ENCODE measurements at places on chromosomes 11 and 22. TPM values are rescaled to one million over a fixed set of nuclear protein-coding genes. Genes with fewer than 3 reads are reported as not detected.

Gene SERPING1
- total RNA-seq, result 50.2 TPM

Gene POTEH
- not detected for total RNA-seq

Gene NCAPH2
- total RNA-seq, result 70.3 TPM

Gene SAA4
- 0.50 TPM for total RNA-seq

DNA sequence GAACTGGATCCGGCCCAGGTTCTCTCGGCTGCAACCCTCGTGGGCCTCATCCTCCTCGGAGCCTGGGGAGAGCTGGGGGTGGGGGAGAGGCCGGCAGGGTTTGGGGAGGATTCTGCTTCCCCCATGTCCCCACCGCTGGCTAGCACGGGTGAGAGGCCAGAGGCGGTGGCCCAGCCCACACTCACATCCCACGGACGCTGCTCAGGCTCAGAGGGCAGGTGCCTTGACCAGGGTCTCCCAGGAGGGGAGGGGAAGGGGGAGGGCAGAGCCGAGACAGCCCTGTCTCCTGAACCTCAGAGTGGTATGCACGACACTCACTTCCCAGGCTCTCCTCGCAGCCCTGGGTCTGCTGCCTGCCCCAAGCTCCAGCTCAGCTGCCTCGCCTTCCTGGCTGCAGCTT lies 19.6 kb downstream of the LRRC10B start:
- no peak overlapping the region for H3K4me3 ChIP-seq
- H3K27me3 ChIP-seq, result no peaks in the 10 kb centered on the region
- DNase-seq, result no peak

DNA sequence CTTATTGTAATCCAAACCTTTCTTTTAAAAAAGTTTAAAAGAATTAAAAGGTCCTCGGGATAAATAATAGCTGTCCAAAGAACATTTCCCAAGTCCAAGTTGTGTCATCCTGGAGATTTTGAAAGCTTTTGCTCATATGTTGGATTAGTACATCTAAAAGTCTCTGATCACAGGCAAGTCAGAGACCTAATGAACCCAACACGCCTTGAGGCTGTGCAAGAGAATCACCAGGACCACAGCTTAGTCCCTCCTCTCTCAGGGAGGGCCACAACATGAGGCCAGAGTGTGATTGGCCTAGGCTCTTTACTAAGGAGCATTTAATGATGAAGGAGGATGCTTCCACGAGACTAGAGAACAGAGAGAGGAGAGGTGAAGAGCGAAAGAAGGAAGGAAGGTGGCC lies 98.7 kb upstream of the OR5AK2 start:
- no peak overlapping the region for H3K4me3 ChIP-seq
- no peaks in the 10 kb centered on the region for H3K36me3 ChIP-seq
- H3K27me3 ChIP-seq, result no peaks in the 10 kb centered on the region
- DNase-seq, result no peak
- no peak overlapping the region for H3K27ac ChIP-seq

- no peak overlapping the region for H3K4me3 ChIP-seq
- DNase-seq, result no peak
- peaks cover 70% of the 10 kb centered on the region for H3K36me3 ChIP-seq
- no peak overlapping the region for H3K27ac ChIP-seq
These were observed 4.3 kb upstream of the TSKU start for GRCh38 chr11:76778874-76779273.

- H3K27me3 ChIP-seq, result no peaks in the 10 kb centered on the region
- H3K4me1 ChIP-seq, result peaks cover 15% of the 10 kb centered on the region
- no peak overlapping the region for H3K27ac ChIP-seq
- H3K36me3 ChIP-seq, result no peaks in the 10 kb centered on the region
These were observed 47.7 kb downstream of the CWC15 start for GRCh38 chr11:94925422-94926270.

DNA sequence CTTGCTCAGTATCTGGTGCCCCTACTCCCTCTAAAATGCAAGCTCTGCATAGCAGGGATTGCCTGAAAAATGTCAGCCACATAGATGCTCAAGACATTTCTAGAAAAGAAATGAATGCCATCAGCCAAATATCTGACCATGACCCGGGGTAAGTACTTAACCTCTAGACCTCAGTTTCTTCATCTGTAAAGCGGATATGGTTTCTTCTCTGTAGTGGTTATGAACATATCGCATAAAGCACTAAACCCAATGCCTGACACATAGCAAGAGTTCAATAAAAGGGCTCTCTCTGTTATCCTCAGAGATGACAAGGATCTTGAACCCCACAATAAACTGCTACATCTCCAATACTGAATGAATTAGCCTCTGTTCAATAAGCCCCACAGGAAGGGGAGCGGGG lies 122.6 kb downstream of the ABTB2 start:
- peaks cover 39% of the 10 kb centered on the region for H3K4me1 ChIP-seq
- no peak for DNase-seq
- H3K27me3 ChIP-seq, result no peaks in the 10 kb centered on the region
- peak overlapping the region; percentile 46 for H3K27ac ChIP-seq
- H3K36me3 ChIP-seq, result no peaks in the 10 kb centered on the region

GRCh38 chr11:116279511-116279910 lies 493.3 kb downstream of the BUD13 start:
- no peak for DNase-seq
- no peak overlapping the region for H3K27ac ChIP-seq
- no peaks in the 10 kb centered on the region for H3K27me3 ChIP-seq
- no peaks in the 10 kb centered on the region for H3K36me3 ChIP-seq
- peaks cover 2% of the 10 kb centered on the region for H3K4me1 ChIP-seq
- no peak overlapping the region for H3K4me3 ChIP-seq

- H3K4me1 ChIP-seq, result peaks cover 10% of the 10 kb centered on the region
- DNase-seq, result no peak
- no peak overlapping the region for H3K27ac ChIP-seq
- H3K4me3 ChIP-seq, result no peak overlapping the region
- H3K36me3 ChIP-seq, result peaks cover 19% of the 10 kb centered on the region
These were observed 896.2 kb downstream of the BRD1 start for GRCh38 chr22:48931452-48931851.

DNA sequence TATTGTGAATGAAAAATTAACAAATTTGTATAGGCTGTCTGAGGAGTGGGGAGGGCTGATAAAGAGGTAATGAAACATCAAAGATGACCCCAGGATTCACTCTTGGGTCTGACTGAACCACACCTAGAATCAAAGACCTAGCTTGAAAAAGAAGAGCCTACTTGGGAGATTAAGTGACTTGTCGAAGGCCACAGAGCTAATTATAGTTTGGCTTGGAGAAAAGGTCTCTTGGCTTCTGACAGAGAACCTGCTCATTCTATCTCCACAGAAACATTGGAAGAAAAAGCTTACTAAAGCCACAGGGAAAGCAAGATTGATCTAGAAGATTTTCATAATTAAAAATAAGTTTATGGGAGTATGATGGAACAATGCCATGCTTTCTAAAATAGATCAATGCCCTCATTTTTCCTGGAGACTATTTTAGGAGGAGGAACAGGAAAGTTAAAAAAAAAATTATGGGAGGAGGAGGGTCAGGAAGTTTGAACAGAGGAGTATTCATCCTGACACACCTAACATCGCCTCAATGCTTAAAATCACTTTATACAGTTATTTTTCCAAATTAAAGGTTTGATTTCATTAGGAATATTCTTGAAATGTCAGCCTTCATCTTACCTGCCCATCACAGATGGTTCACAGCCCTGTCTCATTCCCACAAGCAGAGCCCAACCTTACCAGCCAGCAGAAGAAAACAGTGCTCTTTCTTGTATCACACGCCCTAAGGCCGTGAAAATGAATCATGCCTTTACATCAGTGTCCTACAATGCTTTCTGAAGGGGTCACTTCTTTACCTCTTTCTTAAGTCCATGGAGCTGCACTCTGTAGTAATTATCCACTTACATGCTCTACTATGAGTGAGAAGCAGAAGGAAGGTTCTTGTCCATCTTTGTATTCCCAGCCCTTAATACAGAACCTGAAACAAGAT lies 231.1 kb upstream of the MPPED2 start:
- no peaks in the 10 kb centered on the region for H3K36me3 ChIP-seq
- H3K27me3 ChIP-seq, result no peaks in the 10 kb centered on the region
- DNase-seq, result no peak
- no peaks in the 10 kb centered on the region for H3K4me1 ChIP-seq
- no peak overlapping the region for H3K27ac ChIP-seq

DNA sequence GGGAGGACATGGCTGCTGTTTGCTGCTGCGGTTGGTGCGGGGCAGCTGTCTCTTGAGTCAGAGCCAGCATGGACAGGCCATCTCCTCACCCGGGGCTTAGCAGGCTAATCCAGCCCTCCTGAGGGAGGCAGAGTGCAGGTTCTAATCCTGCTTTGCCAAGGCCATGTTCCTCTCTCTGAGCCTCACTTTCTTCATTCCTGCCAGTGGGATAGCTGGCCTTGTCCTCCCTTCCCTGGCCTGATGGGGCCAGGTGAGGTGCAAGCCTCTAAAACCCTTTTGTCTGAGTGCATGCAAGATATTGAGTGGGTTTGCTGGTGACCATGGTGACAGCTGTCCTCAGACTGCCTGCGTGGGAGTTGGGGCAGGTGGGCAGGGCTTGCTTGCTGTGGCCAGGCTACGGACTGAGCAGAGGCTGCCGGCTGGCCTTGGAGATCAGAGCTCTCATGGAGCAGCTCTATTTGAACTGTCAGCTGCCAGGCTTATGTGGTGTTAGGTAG lies 3.6 kb downstream of the USP35 start:
- no peak overlapping the region for H3K27ac ChIP-seq
- peaks cover 15% of the 10 kb centered on the region for H3K4me1 ChIP-seq
- no peak for DNase-seq
- H3K4me3 ChIP-seq, result no peak overlapping the region

DNA sequence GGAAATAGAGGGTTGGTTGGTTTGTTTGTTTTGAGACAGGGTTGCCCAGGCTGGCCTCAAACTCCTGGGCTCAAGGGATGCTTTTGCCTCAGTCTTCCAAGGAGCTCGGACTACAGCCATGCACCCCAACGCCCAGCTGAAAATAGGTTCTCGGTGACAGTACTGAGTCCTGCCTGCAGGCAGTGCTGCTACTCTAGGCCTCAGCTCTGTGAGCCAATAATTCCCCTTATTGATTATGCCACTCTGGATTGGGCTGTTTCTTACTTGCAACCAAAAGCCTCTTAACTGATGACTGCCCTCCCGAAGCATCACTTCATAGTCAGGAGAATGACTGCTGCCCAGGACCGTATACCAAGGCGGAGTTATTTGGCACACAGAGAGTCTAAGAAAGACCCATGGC lies 1.2 kb upstream of the C11orf16 start:
- no peaks in the 10 kb centered on the region for H3K27me3 ChIP-seq
- no peak overlapping the region for H3K4me3 ChIP-seq
- no peak overlapping the region for H3K27ac ChIP-seq
- H3K36me3 ChIP-seq, result no peaks in the 10 kb centered on the region
- DNase-seq, result no peak

DNA sequence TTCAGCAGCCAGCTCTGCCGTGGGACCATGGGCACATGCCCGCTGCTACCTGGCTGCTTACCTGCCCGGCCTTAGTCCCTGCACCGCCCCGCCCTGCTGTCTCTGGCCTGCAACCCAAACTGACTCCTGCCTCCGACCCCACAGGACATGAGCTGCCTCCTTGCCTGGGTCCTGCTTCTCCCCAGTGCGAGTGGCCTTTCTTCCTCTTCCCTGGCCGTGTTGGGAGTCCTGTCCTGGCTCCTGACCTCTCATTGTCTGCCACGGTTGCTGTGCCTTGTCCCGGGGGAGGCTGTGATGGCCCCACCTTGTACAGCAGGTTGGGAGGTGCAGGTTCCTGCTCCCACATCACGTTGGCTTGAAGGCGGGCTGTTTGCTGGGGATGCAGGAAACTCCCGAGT lies 370.0 kb downstream of the TBC1D22A start:
- no peak overlapping the region for H3K4me3 ChIP-seq
- peaks cover 4% of the 10 kb centered on the region for H3K36me3 ChIP-seq
- no peaks in the 10 kb centered on the region for H3K27me3 ChIP-seq
- no peak overlapping the region for H3K27ac ChIP-seq
- H3K4me1 ChIP-seq, result no peaks in the 10 kb centered on the region
